ENCODE measurements at places on chromosomes 4 and X.
A peak's percentile ranks its signal among the peaks of the same experiment; 100 is the strongest.

DNA sequence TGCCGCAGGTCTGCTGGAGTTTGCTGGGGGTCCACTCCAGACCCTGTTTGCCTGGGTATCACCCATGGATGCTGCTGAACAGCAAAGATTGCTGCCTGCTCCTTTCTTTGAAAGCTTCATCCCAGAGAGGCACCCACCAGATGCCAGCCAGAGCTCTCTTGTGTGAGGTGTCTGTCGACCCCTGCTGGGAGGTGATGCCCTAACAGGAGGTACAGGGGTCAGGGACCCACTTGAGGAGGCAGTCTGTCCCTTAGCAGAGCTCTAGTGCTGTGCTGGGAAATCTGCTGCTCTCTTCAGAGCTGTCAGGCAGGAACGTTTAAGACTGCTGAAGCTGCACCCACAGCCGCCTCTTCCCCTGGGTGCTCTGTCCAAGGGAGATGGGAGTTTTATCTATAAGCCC is 162.7 kb downstream of the NAF1 start:
- DNase-seq: no peak

GRCh38 chrX:40171513-40172400 is 74.0 kb upstream of the BCOR start:
- DNase-seq: no peak

- DNase-seq: no peak
Measured at GRCh38 chr4:121073672-121074381, 1.5 kb upstream of the NDNF start.

- DNase-seq: no peak
Measured at GRCh38 chrX:121336831-121337421, 289.5 kb downstream of the GLUD2 start.

GRCh38 chrX:53246231-53246630 is 21.2 kb upstream of the KDM5C start:
- no peak for DNase-seq

DNA sequence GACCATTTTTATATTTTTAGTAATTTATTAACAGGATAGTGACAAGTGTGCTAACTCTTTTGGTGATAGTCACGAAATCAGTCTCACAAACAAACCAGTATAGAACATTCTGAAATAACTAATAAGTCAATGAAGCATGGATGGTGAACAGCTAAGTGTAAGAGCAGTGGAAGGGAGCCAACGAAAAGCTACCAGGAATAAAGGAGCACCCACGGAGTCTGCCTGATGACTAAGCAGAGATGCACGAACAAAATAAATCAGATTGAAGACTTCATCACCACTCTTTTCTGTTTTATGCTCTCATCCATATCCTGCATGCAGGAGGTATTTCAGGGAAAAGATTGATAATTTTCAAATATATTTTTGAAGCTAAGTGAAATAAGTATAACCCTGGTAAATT is 891.1 kb upstream of the HS3ST1 start:
- no peak for DNase-seq

- no peak for DNase-seq
Measured at GRCh38 chr4:8655411-8656184, 63.0 kb downstream of the CPZ start.

GRCh38 chr4:102518703-102519131 is 17.6 kb downstream of the NFKB1 start:
- no peak for DNase-seq

DNA sequence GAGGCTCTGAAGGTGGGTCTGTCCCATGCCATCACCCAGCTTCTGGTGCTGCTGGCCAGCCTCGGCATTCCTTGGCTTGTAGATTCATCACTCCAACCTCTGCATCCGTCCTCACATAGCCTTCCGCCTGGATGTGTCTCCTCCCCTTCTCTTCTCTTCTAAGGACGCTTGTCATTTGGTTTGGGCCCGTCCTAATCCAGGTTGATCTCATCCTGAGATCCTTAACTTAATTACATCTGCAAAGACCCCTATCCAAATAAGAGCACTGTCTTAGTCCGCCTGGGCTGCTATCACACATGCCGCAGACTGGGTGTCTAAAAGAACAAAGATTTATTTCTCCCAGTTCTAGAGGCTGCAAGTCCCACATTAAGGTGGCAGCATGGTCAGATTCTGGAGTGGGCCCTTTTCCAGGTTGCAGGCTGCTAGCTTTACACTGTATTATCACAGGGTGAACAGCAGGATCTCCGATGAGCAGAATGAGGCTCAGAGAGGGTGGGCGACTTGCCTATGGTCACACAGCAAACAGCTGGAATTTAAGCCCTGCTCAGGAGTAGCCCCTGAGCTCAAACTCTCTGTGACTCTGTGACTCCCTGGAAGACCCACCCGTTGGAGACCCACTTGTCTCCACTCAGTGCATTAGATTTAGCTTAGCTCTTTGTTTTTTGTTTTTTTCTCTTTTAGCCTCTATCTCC is 113.1 kb downstream of the STK32B start:
- no peak for DNase-seq

DNA sequence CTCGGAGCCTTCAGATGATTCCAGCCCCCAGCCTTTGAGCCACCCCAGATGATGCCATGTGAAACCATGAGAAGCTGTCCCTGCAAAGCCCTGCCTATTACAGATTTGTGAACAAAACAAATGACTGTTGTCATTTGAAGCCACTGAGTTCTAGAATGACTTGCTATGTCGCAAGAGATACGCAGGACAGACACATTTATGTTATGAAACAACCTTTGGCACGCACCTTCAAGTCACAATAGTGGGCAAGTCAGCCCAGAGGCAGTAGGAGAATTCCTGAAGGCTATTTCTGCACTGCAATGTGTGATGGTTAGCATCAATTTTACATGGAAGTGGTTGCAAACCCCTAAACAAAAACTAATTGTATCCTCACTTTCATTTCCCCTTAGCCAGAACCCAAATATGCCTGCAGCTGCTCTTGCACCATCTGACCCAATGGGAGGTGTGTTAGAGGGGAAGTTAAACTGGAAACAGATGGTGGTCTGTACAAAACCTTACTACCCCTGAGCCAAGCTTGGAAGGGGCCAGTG is 174.4 kb upstream of the ATP6AP2 start:
- no peak for DNase-seq

GRCh38 chr4:169922632-169923276 is 103.4 kb downstream of the MFAP3L start:
- no peak for DNase-seq

DNA sequence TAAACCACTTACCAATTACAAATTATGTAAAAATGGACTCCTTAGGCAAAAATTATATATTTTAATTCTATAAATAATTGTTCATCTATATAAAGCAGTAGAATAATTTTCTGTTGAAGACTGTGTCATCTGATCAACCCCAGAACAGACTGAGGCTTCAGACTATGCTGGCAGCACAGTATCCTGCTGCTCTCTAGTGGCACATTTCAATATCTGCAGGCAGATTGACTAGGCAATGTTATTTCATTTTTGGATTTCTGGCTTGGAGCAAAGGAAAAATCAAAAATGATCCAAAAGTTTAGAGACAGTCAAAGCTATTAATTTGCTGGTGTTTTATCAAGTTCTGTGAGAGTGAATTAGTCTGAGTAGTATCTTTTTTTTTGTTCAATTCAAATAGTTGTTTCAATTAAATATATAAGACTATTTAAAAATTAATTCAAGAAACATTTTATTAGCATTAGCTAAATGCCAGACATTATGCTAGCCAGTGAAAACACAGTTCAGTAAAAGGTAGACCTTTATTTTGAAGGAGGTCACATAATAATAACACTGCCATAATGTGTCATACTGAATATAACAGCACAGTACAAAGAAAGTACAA is 21.3 kb upstream of the SULT1E1 start:
- DNase-seq: peak; percentile 40

GRCh38 chr4:142961866-142962265 is 115.8 kb upstream of the INPP4B start:
- DNase-seq: no peak

GRCh38 chrX:38095971-38096529 is 89.7 kb downstream of the SYTL5 start:
- no peak for DNase-seq

GRCh38 chr4:53044651-53044960 is 182.5 kb downstream of the RASL11B start:
- no peak for DNase-seq

DNA sequence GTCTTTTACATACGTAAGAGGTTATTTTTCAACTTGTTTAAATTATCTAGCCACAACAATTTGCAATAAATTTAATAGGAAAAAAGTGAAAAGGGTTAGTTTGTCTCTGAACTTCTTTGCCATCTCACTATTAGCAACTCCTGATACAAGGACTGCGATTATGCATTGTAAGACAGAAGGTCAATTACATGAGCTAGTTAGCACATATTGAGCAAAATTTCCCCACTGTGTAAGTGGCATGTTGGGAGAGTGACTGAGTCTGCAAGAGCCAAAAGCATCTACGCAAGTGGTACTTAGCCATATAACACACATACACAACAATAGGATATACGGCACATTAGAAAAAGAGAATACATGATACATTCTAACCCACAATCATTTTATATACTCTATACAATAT is 927.2 kb downstream of the STPG2 start:
- DNase-seq: no peak

DNA sequence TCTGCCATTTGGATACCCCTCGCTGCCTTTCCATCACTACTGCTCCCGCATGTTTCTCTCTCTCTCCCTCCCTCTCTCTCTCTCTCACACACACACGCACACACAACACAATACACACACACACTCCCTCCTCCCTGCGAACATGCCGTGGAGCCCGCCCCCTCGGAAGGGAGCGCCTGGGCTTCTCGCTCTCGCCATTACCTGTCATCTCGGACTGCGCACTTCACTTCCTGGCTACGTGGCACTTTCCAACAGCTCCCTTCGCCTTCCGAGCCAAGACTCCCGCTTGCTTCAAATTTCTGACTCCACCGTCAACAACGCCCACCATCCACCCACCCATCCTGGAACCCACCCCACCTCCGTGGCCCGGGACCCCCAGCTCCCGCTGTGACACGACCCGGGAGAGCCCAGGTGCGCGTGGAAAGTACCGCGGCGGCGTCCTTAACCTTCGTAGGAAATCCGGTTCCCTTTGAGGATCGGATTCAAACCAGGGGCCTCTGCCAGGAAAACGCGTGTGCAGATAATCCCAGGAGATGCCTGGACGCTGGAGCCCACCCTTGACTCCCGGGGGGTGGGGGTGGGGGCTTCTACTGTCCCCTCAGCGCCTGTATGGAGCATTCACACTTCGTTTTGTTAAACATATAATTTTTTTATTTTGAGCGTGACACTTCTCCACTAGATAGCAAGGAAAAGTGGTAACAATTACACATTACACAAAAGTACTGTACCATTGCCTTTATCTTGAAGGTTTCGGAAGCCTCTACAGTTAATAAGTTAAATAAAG is 12.5 kb downstream of the ARX start:
- DNase-seq: no peak

GRCh38 chrX:34749896-34750295 is 92.8 kb upstream of the TMEM47 start:
- no peak for DNase-seq

DNA sequence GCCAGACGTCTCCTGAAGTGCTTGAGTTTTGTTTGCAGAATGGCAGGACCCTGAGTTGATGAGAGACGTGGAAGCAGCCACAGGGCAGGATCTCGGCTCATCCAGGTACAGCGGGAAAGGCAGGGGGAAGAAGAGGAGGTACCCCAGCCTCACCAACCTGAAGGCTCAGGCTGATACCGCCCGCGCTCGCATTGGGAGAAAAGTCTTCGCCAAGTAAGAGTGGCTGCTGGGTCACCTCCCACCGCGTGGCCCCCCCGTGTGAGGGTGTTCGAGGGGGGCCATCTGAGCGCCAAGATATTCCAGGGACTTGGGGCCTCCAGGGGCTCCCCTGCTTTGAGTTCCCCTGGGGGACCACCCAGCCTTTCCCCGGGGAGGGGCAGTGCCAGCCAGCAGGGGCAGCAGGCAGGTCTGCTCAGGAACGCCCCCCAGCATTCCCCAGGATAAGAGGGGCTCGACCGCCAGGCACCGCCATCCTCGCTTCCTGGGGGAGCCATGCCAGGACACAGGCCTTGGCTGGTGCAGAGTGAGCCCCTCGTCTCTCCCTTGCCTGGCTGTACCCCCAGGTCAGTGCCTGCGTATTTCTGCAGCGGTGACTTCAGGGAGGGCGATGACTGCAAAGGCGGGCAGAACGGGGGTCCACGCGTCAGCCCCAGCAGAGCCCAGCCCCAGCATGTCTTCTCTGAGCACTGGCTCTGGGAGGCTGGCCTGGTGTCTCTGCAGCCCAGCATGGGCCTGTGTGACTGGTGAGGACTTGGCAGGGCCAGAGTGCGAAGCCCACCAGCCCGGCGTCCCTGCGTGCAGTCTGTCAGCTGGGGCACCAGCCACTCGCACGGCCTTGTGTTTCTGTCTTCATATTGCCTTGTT is 22.3 kb downstream of the NKX1-1 start:
- no peak for DNase-seq

- no peak for DNase-seq
Measured at GRCh38 chr4:38775326-38775725, 7.5 kb downstream of the TLR10 start.

- no peak for DNase-seq
Measured at GRCh38 chr4:133190098-133190497, 41.0 kb downstream of the PCDH10 start.

GRCh38 chr4:143482840-143483239 is 30.7 kb upstream of the SMARCA5 start:
- peak; percentile 4 for DNase-seq

DNA sequence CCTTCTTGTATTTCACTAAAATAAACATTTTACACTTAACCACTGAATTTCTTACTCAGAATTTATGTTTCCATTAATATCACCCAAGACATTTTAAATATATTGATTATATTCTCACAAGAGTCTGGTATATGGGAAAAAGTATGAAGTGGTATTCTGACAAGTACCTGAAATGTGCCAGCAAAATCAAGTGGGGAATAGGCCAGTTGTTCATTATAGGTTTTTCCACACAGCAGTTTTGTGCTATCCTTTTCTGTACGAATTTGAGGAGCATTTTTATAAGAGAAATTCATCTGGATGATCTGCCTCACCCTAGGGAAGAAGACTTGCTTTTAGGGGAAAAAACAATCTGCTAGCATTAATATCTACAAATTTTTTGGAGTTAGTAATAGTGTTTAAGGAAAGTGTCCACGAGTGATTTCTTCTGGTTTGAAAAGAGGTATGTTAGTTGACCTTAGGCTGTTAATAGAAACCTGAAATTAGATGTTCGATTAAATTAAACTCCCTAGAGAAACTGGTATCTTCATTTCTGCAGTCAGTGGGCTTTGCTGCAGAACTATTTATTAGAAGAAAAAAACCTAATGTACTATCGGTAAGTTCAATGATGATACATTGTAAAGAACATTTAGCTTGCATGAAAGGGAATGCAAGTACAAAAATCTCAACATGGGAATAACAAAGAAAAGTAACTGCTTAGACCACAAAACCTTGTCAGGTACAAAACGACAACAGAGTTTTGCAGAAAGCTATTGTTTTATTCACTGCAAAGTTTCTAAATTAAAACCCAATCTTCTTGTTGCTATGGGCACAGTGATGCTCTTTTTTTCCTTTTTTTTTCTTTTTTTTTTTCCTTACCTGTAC is 1.8 kb downstream of the KLF3 start:
- no peak for DNase-seq

GRCh38 chrX:148540671-148541583 is 40.5 kb downstream of the AFF2 start:
- DNase-seq: no peak

All from pulmonary artery endothelial cell (primary cell).